ENCODE measurements at places on chromosomes 5 and 9.

- no peak for DNase-seq
Measured at GRCh38 chr9:16138561-16139491, 586.0 kb downstream of the CCDC171 start.

GRCh38 chr9:84266087-84266561, 74.4 kb downstream of the SLC28A3 start:
- DNase-seq = no peak

DNA sequence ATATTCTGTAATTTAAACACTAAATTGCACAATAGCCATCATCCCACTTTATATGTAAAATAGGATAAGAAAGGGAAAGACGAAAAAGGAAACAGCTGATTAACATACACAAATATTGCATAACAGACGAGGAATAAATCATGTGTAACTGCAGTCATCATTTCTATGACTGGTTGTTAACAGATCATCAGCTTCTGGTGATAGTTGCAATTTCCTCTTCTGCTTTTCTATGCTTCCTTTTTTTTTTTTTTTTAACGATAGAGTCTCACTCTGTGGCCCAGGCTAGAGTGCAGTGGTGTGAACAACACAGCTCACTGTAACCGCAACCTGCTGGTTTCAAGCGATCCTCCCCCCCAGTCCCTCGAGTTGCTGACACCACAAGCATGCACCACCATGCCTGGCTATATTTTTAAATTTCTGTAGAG, 22.5 kb upstream of the JAKMIP2 start:
- DNase-seq = no peak

- no peak for DNase-seq
Measured at GRCh38 chr9:136927343-136928271, 16.9 kb downstream of the FBXW5 start.

- no peak for DNase-seq
Measured at GRCh38 chr5:31781772-31782171, 142.8 kb downstream of the PDZD2 start.

Data from HTR-8/SVneo (cell line).